ENCODE measurements at places on chromosomes 16 and 17. TPM values are rescaled to one million over a fixed set of nuclear protein-coding genes. Genes with fewer than 3 reads are reported as not detected.

- peak; percentile 39 for DNase-seq
Measured at GRCh38 chr17:7479213-7480088, at the start of gene ZBTB4. ZBTB4 (minus strand) TSS chr17:7479631; CDS start chr17:7466801, 12,830 bp downstream.

- DNase-seq: no peak
Measured at GRCh38 chr16:80046848-80047247, 446.3 kb upstream of the MAF start.

GRCh38 chr17:45235416-45236281 lies 14.0 kb downstream of the FMNL1 start:
- peak; percentile 87 for DNase-seq

GRCh38 chr16:24846548-24847357 lies 990 bp downstream of the SLC5A11 start:
- DNase-seq: no peak

DNA sequence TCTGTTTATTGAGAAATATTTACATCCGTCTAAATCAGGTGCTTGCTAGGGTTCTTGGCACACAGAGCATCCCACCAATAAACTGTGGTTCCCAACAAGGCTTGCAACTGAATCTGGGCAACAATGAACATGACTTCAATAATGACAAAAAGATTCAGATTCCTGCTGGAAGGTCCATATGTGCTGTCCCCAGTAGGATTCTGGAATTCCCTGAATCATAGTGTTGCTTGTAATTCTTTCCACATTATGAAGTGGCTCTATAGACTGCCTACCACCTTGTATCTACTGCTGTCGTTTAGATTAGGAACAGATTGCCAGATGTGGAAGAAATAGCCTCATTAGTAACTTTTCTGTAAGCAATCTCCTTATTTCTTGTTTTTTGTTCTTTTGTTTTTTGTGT lies 265.9 kb downstream of the WWOX start:
- no peak for DNase-seq

DNA sequence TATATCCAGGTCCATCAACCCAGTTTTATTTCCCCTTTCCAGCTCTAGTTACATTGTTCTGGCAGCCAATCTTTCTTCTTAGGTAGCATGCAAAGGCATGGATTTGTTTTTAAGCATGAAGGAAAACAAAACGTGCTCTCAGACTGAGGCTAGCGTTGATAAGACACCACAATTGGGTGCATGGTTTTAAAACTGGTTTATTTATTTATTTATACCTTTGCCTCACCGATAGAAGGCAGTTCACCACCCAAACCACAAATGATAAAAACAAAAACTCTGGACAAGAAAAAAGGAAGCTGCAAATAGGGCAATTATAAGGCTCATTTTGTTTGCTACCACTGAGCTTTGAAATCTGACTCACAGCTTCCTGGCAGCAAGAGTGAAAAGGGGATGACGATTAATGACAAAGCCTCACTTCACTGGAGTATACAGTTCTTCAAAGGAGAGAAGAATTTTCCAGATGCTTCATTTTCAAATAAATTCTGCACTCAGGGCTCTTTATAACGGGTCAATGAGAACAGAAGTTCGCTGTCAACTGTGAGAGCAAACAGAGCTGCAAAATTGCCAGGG lies 278.4 kb upstream of the IRX5 start:
- DNase-seq: no peak

DNA sequence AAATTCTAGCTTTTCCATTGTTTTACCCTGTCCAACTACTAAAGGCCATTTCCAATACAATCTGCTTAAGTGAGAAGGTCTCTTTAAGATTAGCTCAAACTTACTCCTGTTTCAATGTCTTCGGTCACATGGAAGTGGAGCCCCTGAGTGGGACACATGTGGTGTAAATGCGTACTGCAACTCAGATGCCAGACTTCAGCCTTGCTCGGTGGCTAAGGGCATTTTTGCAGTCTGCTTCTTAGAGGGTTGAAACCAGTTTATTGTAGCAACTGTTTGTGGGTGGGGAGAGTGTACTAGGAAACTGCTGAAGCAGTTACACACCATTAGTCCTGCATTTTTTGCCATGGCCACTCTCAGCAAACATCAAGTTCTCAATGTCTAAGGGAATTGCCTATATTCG lies 140.6 kb downstream of the PARN start:
- peak; percentile 14 for DNase-seq

DNA sequence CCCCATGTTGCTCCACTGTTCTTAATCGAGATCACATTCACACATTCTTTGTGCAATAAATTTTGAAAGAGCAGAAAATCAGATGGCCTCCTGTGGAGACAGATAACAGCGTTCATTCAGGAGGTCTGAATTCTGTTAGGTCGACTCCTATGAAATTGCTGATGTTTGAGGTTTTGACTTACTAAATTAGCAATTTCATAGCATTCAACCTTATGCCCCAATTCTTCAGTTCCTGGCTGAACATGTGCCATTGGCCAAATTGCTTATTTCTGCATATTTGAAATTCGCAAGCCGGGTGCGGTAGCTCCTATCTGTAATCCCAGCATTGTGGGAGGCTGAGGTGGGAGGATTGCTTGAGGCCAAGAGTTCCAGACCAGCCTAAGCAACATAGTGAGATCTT lies 22.1 kb upstream of the C16orf74 start:
- DNase-seq: no peak

DNA sequence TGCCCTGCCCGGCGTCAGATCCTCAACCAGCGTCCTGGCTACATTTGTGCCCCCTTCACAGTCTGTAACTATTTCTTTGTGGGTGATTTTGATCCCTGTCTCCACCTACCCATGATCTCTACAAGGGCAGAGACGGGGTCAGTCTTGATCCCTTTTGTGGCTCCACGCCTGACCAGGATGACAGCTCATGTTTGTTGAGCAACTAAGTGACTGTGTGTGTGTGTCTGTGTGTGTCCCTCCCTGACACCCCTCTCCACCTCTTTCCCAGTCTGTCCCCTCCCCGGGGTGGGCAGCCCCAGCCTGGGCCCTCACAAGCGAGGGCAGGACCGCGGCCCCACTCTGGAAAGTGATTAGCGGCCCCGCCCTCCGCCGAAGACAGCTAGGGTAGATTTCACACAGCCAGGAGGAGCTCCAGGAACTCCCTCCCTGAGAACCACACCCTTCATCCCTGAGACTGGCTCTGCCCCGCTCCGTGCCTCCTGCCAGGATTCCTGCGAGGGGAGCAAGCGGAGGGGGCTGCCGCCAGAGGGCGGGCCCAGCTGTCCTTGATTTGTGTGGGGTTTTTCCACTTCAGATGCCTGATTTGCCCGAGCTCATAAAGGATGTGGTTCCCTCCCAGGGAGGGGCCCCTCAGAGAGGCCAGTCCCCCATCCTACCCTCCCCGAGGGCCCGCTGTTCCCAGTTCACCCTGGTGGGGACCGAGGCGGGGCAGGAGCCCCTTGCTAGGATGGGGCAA lies 5.3 kb upstream of the HS3ST6 start:
- DNase-seq: peak; percentile 76

GRCh38 chr17:50689251-50689650 lies 18.5 kb downstream of the ANKRD40 start:
- peak; percentile 31 for DNase-seq

DNA sequence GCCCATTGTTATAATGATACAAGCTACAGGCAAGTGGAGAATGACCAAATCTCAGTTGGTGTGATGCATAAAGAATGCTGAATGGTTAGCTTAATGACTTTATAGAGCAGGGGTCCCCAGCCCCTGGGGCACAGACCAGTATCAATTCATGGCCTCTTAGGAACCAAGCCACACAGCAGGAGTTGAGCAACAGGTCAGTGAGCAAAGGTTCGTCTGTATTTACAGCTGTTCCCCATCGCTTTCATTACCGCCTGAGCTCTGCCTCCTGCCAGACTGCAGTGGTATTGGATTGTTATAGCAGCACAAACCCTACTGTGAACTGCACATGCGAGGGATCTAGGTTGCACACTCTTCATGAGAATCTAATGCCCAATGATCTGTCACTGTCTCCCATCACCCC lies 114.0 kb upstream of the ZFHX3 start:
- DNase-seq: peak; percentile 37

DNA sequence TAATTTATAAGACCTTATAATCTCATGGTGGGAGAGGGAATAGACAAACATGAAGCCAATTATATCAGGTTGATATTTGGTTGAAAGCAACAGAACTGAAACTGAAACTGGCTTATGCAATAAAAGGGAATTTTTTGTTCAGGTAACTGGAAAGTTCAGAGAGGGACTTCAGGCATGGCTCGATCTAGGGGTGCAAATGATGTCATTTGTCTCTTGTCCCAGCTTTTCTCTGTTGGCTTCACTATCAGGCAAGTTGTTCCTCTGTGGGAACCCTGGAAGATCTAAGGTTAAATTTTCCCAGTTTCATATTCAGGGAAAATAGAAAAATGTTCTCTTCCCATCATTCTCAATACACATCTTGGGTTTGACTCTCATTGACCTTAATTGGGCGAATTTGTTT lies 59.8 kb downstream of the OTOA start:
- DNase-seq: no peak

DNA sequence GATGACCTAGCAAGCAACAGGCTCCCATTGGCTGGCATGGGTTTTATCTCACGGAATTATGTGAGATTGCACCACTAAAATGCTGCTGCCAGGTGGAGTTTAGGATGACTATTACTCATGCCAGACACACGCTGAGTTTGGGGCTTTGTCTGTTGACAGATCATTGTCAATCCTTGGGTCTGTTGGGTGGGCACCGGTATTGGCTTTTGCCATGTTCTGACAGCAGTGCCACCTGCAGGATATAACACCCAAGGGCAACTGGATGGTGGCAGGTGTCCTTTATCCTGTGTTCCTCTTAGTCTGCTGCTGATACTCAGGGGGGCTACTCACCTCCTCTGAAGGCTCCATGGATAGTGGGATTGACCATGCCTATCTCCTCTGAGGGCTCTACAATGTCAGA lies 221.6 kb upstream of the DYNLRB2 start:
- DNase-seq: no peak

DNA sequence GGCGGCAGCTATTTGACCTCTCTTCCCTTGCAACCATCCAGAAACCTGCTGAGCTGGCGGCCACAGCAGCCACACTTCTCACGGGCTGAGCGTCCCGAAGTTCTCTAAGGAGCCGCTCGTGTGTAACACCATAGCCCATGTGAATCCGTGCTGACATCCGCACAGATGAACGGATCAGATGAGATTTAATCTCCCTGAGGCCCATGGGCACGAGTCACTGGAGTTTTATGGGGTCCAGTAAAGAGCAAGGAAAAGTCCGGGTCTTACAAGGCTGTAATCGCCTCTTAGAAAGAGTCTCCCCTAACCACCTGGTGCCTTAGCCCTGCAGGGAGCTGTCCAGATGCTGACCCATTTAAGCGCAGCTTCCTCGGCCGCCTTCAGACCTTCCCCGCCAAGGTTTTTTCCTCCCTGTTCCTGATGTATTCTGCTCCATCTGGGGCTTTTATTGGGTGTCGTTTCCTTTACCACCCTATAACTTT lies 5.5 kb upstream of the CACNG5 start:
- DNase-seq: peak; percentile 75

DNA sequence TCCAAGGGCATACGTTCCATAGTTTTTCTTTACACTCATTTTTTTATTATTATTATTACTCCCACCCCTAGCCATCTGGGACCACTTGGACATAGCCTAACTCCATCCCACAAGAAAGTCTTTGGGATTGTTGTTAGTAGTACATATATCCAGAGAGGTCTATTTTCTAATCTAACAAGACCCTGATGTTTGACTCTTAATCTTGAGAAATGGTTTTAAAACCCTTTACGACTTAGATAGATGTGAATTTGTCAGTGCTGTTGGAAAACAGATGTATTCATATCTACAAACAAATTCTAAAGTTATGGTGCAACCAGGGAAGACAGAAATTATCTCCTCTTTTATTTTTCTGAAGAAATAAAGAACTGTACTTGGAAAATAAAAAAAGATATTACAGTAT lies 197.8 kb downstream of the CDH11 start:
- DNase-seq: no peak

DNA sequence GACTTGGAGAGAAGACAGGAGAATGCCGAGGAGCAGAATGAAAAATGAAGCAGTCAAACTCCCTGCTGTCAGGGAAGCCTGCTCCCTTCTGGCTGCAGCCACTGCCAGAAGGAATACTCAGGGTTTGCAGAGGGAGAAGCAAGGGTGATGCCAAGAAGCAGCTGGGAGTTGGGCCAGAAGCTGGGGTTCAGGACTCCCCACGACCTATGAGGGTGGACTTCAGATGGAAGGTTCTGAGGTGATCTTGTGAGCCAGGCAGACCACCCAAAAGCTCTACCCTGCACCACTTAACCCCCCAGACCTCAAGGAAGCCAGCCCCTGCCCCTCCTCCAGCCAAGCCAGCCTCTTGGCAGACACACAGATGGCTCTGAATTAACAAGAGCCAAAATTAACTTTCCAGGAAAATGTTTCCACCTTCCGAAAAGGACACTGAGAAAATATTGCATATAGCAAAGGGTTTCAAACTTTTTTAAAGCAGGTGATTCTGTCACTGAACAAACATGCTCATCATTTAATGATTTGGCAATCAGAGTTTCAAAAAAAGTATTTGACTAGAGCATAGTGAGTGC lies 126.0 kb upstream of the ERCC4 start:
- DNase-seq: no peak

DNA sequence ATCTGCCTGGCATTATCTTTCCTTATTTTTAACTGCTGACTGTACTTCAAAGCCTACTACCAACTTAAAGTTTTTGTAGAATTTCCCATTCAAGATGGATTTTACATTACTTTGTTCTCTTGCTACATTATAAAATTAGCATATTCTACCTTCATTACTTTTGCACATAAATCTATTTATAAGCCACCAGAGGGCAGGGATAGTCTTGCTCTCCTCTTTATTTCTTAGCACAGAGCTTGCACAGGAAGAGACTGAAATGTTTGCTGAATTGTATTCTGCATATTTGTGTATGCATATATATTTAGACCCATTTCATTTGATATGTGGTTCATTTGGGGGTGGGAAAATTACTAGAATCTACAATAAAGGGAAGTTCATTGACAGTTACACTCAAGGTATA lies 108.0 kb downstream of the SKAP1 start:
- no peak for DNase-seq

- no peak for DNase-seq
Measured at GRCh38 chr16:82379551-82379950, 209.5 kb upstream of the MPHOSPH6 start.

ITGAL gene
- not detected for total RNA-seq

CD300LB gene
- total RNA-seq: not detected

COL1A1 gene
- total RNA-seq: 4.4 TPM

SOX9 gene
- total RNA-seq: 104 TPM

SOST gene
- not detected for total RNA-seq

PRSS33 gene
- total RNA-seq: not detected

TIMP2 gene
- 65.6 TPM for total RNA-seq

All from SJCRH30 (cell line).